ENCODE measurements at places on chromosomes 11 and 22.

DNA sequence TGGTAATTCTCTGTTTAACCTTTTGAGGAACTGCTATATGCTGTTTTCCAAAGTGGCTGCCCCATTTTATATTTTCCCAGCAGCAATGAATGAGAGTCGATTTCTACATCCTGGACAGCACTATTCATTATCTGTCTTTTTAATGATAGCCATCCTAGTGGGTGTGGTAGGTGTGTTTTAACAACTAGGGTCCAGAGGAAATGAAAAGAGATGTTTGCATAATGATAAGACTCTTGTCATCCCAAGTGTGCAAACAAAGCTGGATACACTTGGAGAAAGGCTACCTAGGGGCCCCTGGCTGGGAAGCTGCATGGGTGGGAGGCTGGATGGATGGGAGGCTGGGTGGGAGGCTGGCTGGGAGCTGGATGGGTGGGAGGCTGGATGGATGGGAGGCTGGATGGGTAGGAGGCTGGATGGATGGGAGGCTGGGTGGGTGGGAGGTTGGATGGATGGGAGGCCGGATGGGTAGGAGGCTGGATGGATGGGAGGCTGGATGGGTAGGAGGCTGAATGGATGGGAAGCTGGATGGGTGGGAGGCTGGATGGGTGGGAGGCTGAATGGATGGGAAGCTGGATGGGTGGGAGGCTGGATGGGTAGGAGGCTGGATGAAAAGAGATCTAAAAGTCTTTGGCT is 158.0 kb downstream of the DSCAML1 start:
- no peak for DNase-seq

DNA sequence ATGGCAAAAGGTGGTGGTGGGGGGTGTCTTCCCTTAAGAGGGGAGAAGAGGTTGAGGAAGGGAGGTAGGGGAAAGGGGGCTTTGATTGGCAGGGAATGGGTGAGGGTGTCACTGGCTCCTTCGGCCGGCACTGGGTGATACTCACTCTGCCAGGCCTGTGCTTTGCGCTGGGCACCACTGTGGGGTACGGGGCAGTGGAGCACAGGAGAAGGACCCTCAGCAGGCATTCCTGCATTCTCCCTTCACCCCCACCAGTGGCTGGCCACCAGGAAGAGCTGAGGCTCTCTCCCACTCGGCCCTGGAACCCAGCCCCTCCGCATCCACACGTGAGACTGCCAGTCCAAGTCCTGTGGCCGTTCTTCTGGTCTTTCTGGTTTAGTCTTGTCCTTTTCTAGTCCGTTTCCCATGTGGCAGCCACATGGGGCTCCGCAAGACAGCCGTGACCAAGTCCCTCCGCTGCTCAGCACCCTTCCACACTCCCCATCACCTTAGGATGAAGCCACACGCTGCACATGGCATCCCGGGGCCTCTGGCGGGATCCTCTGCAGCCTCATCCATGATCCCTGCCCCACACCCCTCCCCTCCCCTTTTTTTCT is 8.0 kb downstream of the CAPN5 start:
- DNase-seq = no peak

GRCh38 chr11:9210922-9211320 is 54.2 kb downstream of the DENND5A start:
- DNase-seq = no peak

GRCh38 chr11:3155691-3156258 is 9.3 kb downstream of the OSBPL5 start:
- no peak for DNase-seq

- DNase-seq = no peak
These were observed 40.9 kb downstream of the CWC15 start for GRCh38 chr11:94932503-94932902.

DNA sequence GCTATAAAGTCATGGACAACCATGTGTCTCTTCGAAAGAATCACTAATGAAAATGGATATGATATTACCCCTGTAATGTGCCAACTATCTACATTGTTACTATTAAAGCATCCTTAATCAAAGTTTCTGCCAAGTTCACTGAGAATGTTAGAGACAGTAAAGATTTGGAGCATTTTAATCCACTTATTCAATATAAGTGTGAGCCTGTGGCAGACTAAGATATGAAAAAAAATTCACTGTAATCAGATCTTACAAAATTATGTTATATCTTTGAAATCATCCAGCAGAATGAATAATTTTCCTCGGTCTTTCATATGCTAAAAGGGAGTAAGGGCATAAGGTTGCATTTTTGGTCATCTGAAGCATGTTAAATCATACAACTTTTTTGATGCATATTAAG is 49.9 kb downstream of the MAML2 start:
- no peak for DNase-seq

GRCh38 chr22:50269970-50270665 is at the start of gene MAPK11:
Gene MAPK11 (minus strand): TSS chr22:50270380. CDS start chr22:50270292, 88 bp downstream.
- peak; percentile 37 for DNase-seq

GRCh38 chr11:65504674-65505465 is 6.0 kb downstream of the MALAT1 start:
- DNase-seq = peak; percentile 23

DNA sequence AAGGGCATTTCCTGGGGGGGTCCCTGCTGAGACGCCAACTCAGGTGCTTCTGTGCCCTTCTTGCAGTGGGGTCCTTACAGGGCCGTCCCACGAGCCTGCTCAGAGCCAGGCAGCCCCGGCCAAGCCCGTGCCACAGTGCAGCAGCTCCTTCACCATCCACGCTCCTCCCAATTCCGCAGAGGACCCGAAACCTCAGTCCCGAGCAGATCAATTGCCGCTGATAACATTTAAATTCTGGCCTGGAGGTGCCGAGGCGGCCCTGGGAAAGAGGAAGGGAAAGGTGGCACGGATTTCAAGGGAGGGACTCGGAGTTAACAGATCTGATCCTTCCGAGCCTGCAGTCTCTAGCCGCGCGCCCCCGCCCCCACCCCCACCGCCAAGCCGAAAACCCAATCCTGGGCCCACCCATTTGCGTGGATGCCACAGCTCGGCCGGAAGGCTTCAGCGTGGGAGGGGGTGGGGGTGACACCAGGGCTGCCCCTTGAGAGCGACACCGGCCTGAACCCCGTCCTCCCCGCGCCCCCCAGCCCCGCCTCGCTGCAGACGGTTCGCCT is 32.3 kb upstream of the JAM3 start:
- no peak for DNase-seq

- no peak for DNase-seq
These were observed 48.3 kb downstream of the LIF start for GRCh38 chr22:30198152-30198825.

DNA sequence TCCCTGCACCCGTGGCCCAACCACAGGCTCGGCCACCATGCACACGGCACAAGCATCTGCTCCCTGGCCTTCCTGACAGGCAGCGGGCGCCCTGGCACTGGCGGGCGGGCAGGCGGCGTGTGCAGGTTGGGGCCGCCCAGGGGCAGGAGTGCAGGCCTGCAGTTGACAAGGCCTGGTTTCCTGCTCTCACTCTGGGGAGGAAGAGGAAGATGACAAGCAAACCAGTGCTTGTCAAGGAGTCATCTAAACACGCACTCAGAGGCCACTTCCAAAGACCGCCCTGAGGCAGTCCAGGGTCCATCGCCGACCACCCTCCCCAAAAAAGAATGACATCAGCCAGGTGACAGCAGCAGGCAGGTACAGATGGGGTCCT is 65.3 kb upstream of the LINC01488 start:
- no peak for DNase-seq

DNA sequence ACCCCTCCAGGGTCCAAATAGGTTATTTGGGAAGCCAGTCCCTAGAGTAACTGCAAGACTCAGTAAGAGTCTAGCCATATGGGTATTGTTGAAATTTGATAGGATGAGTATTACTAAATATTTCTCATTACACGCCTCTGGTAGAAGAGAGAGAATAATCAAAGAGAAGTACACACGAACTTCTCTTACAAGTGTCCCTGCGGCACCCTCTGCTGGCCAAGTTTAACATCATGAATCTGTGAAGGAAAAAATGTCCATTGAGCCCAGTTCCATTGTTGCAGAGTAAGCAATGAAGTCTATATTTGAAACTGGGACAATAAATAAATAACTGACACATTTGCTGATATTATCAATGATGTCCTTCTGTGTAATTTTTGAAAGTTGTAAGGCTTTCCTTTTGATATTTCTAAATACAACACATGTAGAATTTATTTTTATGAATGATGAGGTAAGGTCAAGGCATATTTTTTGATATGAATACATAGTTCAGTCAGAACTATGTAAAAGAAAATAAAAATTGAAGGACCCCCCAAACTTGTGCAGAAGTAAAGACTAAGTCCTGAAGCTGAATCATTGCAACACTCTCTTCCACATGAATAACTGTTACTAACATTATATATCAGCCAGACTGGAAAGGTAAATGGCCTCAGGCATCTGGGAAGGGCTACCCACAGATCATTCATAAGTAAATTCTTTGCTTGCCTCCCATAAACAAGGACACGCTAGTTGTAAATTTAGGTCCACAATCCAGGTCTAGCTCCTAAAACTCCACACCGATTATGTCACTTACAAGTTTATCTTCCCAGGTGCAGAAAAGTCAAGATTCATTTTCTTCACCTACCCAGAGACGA is 10.0 kb downstream of the OR51L1 start:
- DNase-seq = peak; percentile 40

DNA sequence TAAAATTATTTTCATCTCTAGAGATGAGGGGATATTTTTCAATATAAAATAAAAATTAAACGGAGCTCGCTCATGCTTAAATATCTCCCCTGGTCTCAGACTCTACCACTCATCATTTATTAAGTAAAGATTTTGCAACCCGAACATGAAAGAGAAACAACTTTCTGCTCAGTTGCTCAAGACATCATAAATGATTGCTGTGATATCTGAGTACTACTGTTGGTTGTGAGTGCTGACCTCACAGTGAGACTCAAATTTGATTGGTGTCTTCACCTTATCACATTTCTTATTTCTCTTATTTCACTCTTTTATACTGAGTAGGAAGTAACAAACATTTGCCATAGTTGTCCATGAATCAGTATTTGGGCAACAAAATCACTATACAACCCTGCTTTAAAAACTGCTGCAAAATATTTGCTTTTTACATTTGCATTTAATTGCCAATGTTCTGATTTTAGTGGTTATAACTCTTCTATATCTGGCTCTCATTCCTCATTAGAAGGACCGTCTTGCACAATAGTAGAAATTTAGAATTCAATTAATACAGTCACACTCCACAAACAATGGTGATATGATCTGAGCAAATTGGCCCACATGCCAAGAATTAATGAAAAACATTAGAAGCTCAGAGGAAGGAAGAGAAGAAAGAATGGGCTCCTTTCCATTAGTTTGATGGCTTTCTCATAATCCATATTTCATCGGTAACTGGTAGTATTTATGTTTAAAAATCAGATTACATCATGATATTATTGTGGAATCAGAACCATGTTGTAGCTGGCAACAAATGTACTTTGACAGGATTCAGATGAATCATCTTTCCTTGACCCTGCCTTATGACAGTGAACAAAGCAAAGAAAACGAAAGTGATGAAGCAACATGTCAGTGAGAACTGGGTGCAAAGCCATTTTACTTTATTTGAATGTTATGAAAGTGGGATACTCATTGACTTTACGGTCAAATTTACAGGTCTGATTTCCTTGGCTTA is 973.6 kb upstream of the TENM4 start:
- DNase-seq = no peak

DNA sequence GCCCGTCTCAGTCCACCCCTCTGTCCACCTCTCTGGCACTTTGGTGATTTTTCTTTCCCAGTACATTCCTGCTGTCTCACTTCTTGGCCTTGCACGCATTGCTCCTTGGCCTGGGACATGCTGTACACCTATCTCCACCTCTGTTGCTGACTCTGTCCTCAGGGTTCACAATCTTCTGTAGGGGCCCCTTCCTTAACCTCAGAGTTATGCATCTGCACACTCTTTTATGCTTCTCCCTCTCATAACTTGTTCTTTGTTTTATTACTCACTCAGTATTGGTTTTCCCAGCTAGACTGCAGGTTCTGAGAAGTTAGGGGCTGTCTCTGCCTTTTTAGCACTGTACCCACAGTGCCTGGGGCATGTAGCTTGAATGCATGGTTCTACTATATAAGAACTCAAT is 139.1 kb upstream of the MTMR2 start:
- no peak for DNase-seq

- DNase-seq = no peak
These were observed 485 bp downstream of the KCNJ4 start for GRCh38 chr22:38454353-38455075.

GRCh38 chr11:16158426-16158994 is 197.8 kb downstream of the SOX6 start:
- DNase-seq = no peak

DNA sequence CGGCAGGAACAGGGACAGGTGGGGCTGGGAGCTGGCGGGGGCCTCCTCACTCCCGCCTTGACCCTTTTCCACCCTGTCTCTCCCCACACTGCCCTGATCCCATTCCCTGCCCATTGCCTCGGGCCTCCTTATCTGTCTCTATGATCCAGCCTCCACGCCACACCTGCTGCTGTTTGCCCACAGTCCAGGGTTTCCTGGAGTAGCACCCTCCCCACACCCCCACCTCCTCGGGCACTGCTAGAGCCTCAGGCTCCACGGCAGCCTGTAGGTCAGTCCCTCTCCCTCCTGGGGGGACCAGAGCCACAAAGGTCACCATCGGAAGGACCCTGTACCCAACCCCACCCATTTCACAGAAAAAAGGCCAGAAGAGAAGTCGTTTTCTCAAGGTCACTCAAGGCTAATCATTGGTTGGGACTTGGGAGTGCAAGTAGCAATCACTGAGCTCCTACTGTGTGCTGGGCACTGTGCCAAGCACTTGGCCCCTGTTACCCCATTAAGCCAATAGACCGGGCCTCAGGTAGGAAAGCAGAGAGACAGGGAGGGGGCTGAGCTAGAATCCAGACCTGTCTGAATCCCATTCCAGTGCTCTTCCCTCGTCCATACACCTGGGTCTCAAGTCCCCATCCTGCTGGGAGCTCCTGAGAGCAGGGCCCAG is 71.8 kb downstream of the PDE2A start:
- DNase-seq = no peak

DNA sequence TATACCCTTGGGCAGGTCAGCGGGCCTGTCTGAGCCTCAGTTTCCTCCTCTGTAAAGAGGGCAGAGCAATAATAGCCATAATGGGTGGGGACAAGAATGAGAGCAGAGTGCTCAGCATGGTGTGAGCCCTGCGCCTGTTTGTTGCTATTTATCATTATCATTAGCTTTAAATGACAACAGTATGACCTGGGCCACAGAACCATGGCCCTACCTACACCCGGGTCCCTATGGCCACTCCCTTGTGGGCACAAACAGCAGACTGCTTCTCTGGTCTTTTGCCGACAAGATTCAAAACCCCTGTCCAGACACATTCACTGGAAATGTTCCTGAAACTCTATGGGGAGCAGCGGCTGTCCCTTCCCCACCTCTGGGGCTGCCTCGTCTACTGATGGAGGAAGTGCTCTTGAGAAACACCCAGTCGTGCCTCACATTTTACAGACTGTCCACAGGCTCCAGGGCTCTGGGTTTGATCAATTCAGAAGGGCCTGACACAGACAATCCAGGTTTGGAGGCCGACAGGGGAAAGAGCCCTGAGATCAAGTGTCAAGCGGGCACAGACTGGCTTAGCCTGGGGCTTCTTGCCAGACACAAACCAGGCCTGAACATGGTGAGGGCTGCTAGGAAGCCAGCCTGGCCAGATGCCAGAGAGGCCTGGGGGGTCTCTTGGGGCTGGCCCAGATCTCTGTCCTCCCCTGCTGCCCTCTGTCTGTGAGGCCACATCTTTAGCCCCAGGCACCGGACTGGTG is 112.5 kb upstream of the CD82 start:
- DNase-seq = no peak

GRCh38 chr11:35103366-35104208 is 35.4 kb upstream of the CD44 start:
- no peak for DNase-seq
